Esophagus squamous epithelium (tissue), 5 donors: ENCODE measurements at places on chromosomes 13 and 19. TPM values are rescaled to one million over a fixed set of nuclear protein-coding genes. Genes with fewer than 3 reads are reported as not detected.

CGB8 gene
- total RNA-seq, result not detected

GRCh38 chr13:99666146-99666805 is 165.0 kb downstream of the TM9SF2 start:
- H3K36me3 ChIP-seq, result no peaks in the 10 kb centered on the region
- H3K4me1 ChIP-seq, result no peaks in the 10 kb centered on the region
- no peak overlapping the region for H3K27ac ChIP-seq
- H3K4me3 ChIP-seq, result no peak overlapping the region

LINGO3 gene
- not detected for total RNA-seq

- H3K4me1 ChIP-seq, result no peaks in the 10 kb centered on the region
- no peak overlapping the region for H3K27ac ChIP-seq
- no peak overlapping the region for H3K4me3 ChIP-seq
- DNase-seq, result no peak
- H3K27me3 ChIP-seq, result no peaks in the 10 kb centered on the region
These were observed 731.0 kb downstream of the SLITRK1 start for GRCh38 chr13:83151308-83151660.

RASAL3 gene
- total RNA-seq, result 2.2 TPM

GRCh38 chr13:81726037-81726726 is 1385.3 kb upstream of the SPRY2 start:
- no peaks in the 10 kb centered on the region for H3K4me1 ChIP-seq
- no peaks in the 10 kb centered on the region for H3K27me3 ChIP-seq
- no peak for DNase-seq
- no peaks in the 10 kb centered on the region for H3K36me3 ChIP-seq
- no peak overlapping the region for H3K27ac ChIP-seq
- no peak overlapping the region for H3K4me3 ChIP-seq

DNA sequence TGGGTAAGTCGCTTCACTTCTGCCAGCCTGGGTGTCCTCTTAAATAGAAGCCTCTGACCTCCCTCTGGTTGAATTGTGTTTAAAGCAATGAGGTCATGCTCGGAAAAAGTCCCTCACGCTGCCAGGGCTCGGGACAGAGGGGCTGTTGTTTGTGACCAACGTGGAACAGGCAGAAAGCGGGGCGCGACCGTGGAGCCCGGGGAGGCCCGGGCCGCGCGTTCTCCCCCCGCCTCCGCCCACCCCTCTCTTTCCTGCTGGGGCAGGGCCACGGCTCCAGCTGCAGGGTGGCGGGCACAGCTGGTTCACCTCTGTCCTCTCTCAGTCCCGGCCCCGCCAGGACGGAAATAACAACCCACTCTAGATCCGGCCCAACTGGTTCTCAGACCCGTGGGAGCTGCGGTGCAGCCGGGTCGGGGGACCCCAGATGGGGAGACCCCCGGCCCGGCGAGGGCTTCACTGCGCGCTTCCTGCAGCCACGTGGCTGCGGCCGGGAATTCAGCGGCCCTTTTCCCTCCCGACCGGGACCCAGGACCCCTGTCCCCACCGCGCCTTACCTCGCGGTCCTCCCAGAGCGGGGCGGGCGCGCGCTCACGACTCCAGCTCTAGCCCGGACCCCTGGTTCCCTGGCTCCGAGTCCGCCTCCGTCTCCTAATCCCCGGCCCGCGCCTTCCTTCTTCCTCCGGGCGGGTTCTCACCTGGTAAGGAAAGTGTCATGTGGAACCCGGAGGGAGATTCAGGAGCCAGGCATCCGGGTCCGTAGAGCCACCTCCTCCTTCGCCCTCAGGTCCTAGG is 1.9 kb downstream of the CDC42EP5 start:
- no peak for DNase-seq
- no peaks in the 10 kb centered on the region for H3K36me3 ChIP-seq
- peak overlapping the region; percentile 56 for H3K4me3 ChIP-seq
- no peaks in the 10 kb centered on the region for H3K27me3 ChIP-seq
- H3K27ac ChIP-seq, result peak overlapping the region; percentile 88
- H3K4me1 ChIP-seq, result peaks cover 50% of the 10 kb centered on the region

DNA sequence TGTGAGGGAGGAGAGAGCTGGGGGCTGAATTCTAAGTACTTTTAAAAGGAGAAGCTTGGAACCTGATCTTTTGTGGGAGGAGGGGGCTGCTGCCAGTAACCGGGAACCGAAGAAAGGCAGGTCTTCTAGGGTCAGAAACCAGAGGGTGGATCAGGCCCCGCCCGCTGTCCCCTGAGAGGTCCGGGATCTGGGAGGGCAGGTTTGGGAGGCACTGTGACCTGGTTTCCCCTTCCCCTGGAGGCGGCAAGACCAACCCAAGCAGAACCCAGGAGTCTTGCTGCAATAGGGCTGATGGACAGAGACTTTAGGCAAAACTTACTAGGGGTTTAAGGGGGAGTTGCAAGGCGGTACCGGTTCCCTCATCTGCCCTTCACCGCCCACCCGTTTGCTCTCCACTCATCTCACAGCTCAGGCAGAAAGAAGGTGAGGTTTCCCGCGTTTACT is 707 bp upstream of the KLK8 start:
- peaks cover 30% of the 10 kb centered on the region for H3K4me1 ChIP-seq
- no peaks in the 10 kb centered on the region for H3K27me3 ChIP-seq
- H3K27ac ChIP-seq, result peak overlapping the region; percentile 82
- DNase-seq, result no peak

NKG7 gene
- total RNA-seq, result 2.2 TPM

DNA sequence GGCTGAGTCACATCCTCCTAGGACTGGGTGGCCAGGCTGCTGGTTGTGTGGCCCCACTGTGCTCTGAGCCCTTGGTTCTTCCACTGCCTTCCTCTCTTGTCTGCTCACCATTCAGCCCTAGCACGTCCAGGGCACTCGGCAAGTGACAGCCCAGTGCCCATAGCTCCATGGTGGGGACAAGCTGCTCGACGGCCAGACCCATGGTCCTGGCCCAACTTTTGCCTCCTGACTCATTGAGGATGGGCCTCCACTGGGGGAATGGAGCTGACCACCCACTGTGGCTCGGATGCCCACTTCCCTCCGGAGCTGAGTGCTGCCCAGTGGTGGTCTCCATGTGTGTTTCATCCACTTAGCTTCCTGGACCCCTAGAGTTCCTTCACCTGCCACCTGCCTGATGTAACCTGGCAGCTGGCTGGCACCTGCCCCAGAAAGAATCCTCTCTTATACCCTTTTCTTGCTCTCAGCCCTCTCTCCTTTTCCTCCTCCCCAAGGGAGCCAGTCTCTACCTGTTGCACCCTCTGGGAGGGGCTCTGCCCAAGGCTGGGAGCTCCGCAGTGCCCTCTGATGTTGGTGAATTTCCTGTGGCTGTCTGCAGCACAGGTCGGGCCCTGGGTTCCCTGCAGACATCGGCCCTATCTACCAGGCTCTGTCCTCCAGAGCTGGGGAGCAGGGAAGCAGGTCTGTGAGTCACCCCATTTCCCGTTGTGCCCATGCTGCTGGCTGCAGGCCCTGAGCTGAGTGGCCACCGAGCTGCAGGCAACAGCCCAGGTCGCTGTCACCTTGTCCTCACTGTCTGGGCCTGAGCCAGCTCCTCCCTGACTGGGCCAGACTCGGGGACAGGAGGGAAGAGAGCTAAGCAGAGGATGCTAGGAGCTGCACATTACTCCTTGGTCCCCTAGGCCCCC is 7.4 kb downstream of the CHST8 start:
- H3K4me3 ChIP-seq, result no peak overlapping the region
- no peak overlapping the region for H3K27ac ChIP-seq
- no peaks in the 10 kb centered on the region for H3K4me1 ChIP-seq
- DNase-seq, result no peak
- no peaks in the 10 kb centered on the region for H3K36me3 ChIP-seq

DNA sequence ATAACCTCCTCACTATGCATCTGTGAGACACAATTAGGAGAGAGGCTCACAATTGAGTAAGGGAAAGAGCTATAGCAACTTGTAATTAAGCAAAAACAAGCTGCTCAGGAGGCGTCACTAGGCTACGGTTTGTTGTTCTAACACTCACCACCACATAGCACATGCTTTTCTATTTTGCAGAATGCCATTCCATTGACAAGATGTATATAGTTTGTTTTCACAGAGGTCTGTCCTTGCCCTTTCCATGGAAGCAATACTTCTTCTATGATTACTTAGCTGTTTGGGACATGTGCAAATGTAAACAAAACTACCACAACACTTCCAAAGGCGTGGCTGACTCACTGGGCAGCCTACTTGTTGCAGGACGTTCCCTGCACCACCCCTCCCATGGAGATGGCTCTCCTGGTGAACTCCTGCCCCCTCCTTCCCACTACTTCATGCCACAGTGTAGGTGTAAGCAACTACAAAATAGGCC is 33.9 kb upstream of the FAM216B start:
- H3K36me3 ChIP-seq, result no peaks in the 10 kb centered on the region
- H3K4me1 ChIP-seq, result peaks cover 3% of the 10 kb centered on the region
- DNase-seq, result no peak
- H3K4me3 ChIP-seq, result no peak overlapping the region

- no peak overlapping the region for H3K4me3 ChIP-seq
- no peaks in the 10 kb centered on the region for H3K27me3 ChIP-seq
These were observed 135.6 kb downstream of the NUFIP1 start for GRCh38 chr13:44853641-44854040.

RFXAP gene
- total RNA-seq, result 1.3 TPM

GRCh38 chr13:48626077-48626449 is 27.7 kb upstream of the CYSLTR2 start:
- H3K4me1 ChIP-seq, result no peaks in the 10 kb centered on the region
- H3K27ac ChIP-seq, result no peak overlapping the region
- H3K27me3 ChIP-seq, result no peaks in the 10 kb centered on the region
- no peak overlapping the region for H3K4me3 ChIP-seq
- no peak for DNase-seq

- no peaks in the 10 kb centered on the region for H3K36me3 ChIP-seq
- H3K4me3 ChIP-seq, result no peak overlapping the region
- DNase-seq, result no peak
- H3K4me1 ChIP-seq, result no peaks in the 10 kb centered on the region
These were observed 539.5 kb upstream of the SLC10A2 start for GRCh38 chr13:103605546-103606326.

MBD3L3 gene
- not detected for total RNA-seq

DNA sequence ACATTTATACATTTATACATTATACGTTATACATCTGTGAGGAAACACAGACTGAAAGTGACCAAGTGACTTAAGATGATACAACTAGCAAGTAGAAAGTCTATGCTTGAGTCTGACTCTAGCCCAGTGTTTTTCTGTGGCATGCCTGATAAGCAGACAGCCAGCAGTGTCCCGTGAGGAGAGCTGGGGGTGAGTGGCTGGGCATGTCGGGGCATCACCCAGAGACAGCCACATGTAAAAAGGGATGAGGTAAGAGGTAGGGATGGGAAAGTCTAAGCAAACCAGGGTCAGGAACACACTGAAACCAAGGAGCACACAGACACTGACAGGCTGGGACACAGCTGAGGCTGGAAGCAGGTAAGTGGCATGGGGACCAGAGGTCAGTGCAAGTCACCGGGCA is 333.2 kb downstream of the FOXO1 start:
- H3K27ac ChIP-seq, result no peak overlapping the region
- no peaks in the 10 kb centered on the region for H3K36me3 ChIP-seq
- DNase-seq, result no peak
- peaks cover 6% of the 10 kb centered on the region for H3K27me3 ChIP-seq
- no peaks in the 10 kb centered on the region for H3K4me1 ChIP-seq

GPC6 gene
- total RNA-seq, result 0.57 TPM

KLK15 gene
- total RNA-seq, result not detected

DNA sequence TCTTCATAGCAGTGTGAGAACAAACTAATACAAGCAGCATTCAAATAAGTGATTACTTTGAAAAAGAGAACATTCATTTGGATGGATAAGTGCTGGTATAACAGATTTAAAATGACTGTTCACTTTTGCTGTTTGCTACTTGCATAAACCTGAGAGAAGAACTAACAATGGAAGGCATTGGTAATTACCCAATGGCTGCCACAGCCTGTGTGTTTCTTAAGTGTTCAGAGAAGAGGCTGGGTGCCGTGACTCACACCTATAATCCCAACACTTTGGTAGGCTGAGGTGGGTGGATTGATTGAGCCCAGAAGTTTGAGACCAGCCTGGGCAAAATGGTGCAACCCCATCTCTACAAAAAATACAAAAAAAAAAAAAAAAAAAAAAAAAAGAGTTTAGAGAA is 4.9 kb upstream of the TEX26 start:
- H3K27ac ChIP-seq, result peak overlapping the region; percentile 85
- no peak for DNase-seq
- no peaks in the 10 kb centered on the region for H3K27me3 ChIP-seq
- H3K4me1 ChIP-seq, result peaks cover 5% of the 10 kb centered on the region
- no peaks in the 10 kb centered on the region for H3K36me3 ChIP-seq
